ENCODE measurements at places on chromosomes 7 and 10. TPM values are rescaled to one million over a fixed set of nuclear protein-coding genes. Genes with fewer than 3 reads are reported as not detected.

Gene NPFFR1
- not detected for total RNA-seq

Gene CYP2C8
- not detected for total RNA-seq

Gene LRRN3
- 56.5 TPM for total RNA-seq

Gene DMBT1
- not detected for total RNA-seq

Gene TBATA
- not detected for total RNA-seq

Gene AS3MT
- total RNA-seq: 0.79 TPM

Gene LEP
- not detected for total RNA-seq

Gene CYP2W1
- total RNA-seq: not detected

Gene ZNF503
- 0.09 TPM for total RNA-seq

Gene COL1A2
- 6.0 TPM for total RNA-seq

Gene RPP38
- total RNA-seq: 23.3 TPM

Gene TMEM273
- total RNA-seq: 36.4 TPM

Gene RPEL1
- not detected for total RNA-seq

Gene GLI3
- not detected for total RNA-seq

Gene ZNF727
- not detected for total RNA-seq

Gene SLC26A3
- not detected for total RNA-seq

Gene MYOZ1
- total RNA-seq: not detected

Gene TRPV5
- total RNA-seq: not detected

Gene CDHR1
- 0.33 TPM for total RNA-seq

Gene SFMBT2
- 24.9 TPM for total RNA-seq

Gene FAM171A1
- 1.7 TPM for total RNA-seq

Measured in activated CD4-positive, alpha-beta T cell treated with anti-CD3 and anti-CD28 coated beads, Interleukin-2, amount 10 ng/mL, durations not matched to agents 24 days and 14 days (primary cell).